ENCODE measurements at places on chromosomes 7 and 10.

DNA sequence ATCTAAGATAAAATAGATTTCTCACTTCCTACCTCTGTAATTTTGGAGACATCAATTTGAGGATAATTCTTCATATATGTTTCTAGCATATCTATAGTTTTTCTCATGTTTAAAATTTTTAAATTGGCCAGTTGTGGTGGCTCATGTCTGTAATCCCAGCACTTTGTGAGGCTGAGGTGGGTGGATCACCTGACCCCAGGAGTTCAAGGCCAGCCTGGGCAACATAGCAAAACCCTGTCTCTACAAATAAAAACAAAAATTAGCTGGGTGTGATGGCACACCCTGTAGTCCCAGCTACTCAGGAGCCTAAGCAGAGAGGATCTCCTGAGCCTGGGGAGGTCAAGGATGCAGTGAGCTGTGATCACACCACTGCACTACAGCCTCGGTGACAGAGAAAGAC lies 4.9 kb downstream of the ACBD5 start:
- DNase-seq: no peak

DNA sequence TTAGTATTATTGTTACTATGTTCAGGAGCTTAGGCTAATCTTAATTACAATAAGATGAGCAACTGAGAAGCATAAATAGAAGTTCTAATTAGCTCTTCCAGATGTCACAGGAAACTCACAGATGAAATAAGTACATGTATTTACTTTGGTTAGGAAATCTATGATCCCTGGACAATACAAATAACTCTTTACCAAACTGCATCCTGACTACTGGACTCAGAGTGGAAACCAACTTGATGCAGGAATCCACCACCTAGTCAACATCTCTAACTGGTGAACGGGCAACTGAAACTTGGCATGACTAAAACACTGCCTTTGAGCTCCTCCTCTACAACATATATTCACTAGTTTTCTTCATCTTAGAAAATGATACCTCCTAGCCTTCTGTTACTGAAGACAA lies 193.2 kb downstream of the AGMO start:
- DNase-seq: no peak

DNA sequence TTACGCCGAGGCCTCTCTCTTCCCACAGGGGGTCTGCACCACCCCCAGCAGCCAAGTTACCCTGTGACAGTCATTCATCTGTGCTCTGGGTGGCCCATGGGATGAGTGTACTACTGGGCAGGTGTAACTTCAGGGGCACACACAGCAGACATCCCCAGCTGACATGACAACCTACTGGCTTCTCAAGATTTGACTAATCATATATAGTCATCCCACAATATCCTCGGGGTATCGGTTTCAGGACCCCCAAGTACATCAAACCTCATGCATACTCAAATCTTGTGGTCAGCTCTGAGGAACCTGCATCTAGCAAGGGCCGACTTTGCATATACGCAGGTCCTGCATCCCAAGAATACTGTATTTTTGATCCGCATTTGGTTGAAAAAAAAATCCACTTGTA lies 336.9 kb upstream of the C7orf33 start:
- no peak for DNase-seq

DNA sequence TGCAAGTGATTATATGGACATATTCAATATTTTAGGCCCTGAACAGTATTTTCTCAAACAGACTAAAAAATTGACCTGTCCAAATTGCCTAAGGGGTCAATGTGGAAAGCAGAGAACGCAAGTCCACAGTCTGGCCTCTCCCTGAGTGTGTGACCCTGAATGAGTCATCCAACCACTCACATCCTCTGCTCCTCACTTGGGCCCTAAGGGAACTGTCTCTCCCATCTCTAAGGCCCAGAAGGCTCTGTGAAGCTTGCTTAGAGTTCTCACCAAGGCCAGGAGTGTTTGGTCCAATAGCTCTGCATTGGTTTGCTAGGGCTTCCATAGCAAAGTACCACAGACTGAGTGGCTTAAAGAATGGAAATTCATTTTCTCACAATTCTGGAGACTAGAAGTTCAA lies 155.1 kb downstream of the LSM5 start:
- DNase-seq: no peak

- DNase-seq: no peak
Observed at GRCh38 chr7:121562259-121562658, 166.2 kb upstream of the FAM3C start.
